ENCODE measurements at places on chromosomes 12 and 14.

GRCh38 chr12:108670066-108670631 is 36.5 kb upstream of the SELPLG start:
- no peak for DNase-seq

DNA sequence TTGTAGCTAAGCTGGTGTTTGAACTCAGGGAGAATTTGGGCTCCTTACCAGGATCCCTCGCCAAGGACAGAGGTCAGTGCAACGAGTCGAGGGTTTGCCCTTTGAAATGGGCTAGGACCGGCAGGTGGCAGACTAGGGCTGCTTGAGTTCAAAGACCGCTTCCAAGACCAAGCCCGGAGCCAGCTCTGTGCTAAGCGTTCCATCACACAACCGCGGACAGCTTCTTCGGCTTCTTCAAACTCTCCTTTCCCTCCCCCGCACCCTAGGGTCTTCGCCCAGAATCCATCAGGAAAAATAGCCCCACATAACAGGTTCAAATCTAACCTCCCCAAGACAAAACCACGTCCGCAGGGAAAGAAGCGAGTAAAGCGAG is 705 bp upstream of the FLVCR2 start:
- peak; percentile 81 for DNase-seq

DNA sequence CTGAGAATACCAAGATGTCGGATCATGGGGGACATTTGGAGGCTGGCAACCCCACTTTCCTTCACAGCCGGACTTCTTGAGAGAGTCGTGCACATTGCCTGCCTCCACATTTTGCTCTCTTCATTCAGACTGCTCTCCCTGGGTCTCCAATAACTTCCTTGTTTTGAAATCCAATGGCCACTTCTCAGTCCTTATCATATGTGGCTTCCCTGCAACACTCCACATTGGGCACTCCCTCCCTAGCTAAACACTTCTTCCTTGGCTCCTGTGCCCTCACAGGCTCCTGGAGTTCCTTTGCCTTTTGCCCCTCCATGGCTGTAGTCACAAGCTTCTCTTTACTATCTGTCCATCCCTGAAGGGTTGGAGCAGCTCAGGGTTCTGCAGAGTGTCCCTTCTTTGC is 30.1 kb downstream of the NPC2 start:
- no peak for DNase-seq

GRCh38 chr12:69972136-69972535 is 147.1 kb downstream of the MYRFL start:
- no peak for DNase-seq

DNA sequence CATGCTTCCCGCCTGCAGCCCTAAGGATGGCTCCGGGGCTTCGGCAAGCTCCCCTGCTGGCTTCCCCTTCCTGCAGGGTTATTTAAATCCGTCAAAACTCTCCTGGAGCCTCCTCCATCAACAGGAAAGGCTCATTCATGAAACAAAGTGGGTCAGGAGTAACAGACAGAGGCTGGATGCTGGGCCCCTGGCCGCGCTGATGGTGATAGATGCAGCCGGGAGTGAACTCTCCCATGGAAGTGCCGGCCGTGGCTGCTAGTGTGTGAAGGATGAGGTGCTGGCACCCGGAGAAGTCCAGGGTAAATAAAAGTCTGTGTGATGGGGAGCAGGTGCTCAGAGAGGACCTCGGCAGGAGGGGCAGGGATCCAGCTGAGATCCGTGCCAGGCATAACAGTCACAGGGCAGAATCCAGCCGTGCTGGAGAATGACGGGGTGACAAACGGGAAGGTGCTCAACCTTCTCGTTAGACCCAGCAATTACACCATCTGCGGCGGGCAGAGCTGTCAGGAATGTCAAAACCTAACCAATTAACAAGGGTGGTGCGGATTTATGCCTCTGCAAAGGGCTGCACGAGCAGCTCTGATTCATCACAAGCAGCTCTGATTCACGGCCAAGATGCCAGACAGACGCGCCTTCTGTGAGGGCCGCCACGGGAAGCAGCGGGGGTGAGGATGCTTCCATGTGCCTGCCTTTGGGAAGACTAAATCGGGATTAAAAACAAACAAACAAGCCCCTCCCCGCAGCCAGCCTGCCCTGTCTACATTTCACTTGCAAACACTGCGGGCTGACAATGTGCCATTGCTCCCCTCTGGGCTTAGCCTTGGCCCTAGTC is 55.6 kb downstream of the SYNE3 start:
- peak; percentile 87 for DNase-seq

DNA sequence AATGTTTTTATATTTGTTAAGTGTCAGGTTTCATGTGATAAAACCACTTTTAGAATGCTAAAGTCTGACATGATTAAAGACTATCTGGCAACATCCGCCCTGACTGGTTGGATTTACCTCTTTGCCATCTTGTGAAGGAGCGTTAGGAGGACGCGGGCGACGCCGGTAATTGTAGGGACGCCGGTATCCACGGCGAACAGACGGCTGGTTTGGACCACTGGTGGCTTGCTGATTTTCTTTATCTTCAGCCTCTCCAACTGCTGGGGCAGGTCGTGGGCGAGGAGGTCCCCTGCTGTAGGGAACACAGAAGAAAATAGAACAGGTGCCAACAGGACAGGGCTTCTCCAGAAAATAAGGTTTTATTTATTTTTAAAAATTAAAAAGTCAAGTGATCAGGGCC is 21.3 kb downstream of the YBX3 start:
- DNase-seq = no peak

DNA sequence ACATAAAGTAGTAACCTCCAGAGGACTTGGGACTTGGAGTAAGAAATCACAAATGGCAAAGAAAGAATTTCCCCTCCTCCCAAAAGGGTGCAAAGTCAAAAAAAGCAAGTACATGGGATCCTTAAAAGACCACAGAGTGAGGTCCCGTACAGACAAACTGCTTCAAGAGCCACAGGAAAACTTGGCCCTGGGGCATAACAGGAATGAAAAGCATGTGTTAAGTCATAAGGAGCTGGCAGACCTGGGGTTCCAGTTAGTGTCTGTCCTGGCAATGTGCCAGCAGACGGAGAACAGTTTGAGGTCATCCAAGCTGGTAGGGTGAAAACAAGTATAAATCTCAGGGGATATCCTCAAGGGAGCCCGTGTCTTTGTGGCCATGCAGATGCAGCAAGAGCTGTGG is 73.2 kb downstream of the HSD17B6 start:
- peak; percentile 92 for DNase-seq

- DNase-seq = peak; percentile 54
Observed at GRCh38 chr12:100375038-100375735, 18.3 kb downstream of the SLC17A8 start.

DNA sequence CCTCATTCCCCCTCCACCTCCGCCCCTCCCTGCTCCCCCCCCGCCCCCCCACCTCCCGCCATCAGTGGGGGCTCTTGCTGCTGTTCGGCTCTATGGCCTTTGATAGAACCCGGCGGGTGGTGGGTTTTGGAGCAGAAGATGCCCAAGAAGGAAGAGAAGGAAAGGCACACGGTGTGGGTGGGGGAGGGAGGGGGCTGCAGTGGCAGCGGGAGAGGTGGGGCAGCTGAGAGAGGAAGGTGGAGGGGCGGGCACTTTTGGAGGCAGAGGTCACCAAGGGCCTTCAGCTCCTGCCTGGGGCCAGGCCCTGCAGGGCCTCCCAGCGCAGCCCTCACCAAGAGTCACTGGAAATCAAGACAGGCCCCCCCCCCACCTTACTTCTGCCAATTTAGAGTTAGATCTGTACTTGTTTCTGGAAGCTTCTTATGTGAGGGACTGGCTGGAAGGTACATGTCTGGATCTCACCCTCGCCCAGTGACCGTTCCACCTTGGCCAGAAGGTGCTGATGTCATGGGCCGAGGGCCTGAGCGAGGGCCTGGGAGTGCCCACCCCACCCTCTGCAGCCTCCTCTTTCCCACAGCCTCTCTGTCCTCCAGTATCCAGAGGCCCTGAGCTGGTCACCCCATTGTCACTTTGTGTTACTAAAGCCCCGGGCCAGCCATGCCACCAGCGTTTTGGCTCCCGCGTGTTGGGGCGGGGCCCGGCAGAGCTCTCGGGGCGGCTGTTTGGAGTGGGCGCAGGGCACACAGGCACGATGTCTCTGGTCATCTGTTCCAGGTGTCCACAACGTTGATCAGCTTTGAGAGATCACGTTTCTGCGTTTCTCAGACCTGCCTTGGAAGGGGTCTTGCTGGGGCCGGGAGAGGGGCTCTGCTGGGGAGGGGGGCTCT is 153.9 kb downstream of the KIF26A start:
- DNase-seq = no peak

GRCh38 chr12:106541201-106541600 is 41.6 kb upstream of the RFX4 start:
- no peak for DNase-seq

DNA sequence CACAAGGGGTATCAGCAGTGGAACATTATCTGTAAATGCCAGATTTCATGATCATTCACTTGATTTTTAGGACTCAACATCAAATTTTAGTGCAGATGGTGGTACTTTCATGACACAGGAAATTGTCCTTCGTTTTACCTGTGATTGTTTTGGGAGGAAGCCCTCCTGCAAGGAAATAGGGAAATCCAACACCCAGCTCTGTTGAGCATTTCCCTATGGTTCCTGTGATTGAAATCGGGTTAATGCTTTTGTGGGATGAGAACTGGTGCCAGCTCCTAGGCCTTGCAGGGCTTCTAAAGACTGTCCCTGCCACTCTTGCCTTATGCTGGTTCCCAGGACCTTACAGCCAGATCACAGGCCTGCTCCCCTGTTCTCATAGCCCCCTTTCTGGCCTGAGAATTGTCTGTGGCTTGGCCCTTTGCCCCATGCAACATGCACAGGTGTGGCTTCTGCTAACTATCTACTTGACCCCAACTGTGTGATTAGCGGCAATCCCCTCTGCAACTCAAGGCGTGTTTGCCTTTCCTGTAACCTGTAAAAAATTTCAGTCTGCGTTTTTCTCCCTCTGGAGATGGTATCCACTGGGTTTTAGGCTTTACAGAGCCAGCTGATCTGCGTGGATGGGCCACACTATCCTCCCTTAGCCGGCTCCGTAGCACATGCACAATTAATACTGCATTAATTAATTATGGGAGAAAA is 112.5 kb downstream of the ETV6 start:
- DNase-seq = no peak

DNA sequence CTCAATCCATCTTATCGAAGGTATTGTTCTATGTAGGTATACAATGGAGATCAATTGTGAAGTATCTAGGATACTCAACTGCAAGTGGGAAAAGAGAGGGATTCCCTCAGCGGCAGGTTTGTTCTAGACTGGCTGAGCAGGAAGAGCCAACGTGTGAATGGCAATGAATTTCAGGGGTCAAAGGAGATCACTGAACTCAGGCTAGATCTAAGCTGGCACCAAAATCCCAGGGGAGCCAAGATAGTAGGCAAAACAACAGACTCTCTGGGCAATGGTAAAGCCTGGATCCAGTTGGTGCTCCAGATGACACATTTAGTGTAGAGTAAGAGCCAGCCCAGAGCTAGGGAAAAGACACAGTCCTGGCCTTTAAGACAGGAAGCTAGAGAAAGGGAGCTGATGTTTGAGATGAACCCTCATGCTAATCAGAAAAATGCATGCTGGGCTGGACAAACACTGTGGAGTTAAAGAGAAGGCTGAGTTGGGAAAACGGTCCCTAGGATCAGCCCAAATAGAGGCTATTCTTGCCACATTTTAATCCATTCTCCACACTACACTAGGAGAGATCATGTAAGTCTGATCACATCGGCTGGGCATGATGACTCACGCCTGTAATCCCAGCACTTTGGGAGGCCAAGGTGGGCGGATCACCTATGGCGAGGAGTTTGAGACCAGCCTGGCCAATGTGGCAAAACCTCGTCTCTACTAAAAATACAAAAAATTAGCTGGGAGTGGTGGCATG is 45.6 kb downstream of the EFCAB11 start:
- no peak for DNase-seq

- DNase-seq = no peak
Observed at GRCh38 chr14:61478971-61479473, 157.6 kb downstream of the PRKCH start.

- no peak for DNase-seq
Observed at GRCh38 chr12:10563002-10563401, 50.4 kb downstream of the MAGOHB start.

- no peak for DNase-seq
Observed at GRCh38 chr14:92199763-92200162, 78.0 kb downstream of the CPSF2 start.

- peak; percentile 37 for DNase-seq
Observed at GRCh38 chr14:92513966-92514843, 624 bp downstream of the RIN3 start.

DNA sequence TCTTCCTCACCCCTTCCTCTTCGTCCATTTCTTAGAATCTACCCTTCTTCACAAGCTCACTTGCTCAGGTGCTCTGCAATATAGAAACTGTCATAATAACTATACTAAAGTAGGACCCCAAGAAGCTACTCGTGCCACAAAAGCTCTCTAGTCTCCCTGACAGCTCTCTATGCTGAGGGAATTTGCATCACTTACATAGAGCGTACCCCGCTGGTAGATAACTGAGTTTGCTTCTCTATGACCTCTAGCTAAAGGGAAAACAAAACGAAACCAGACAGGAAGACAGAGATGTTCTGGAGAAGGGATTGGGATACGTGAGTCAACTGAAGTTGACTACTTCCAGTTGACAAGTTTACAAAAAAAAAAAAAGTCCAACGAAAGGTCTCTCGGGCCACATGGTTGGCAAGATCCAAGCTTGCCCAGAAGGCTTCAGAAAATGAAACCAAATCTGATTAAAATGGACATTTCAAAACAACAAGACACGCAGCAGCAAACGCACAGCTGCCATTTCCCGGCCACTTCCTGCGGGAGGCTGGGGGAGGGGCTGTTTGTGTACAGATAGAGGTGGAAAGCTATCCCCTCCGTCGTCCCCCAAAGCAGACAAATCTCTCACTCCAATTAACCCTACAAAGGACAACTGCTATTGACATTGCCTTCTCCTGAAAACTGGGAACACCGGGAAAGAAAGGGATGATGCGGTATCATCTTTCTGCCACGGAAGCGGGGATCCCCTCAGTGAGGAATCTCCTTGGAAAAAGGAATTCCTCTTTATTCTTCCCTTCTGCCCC is 1.3 kb downstream of the BAZ2A start:
- DNase-seq = peak; percentile 80

- DNase-seq = peak; percentile 57
Observed at GRCh38 chr12:66092559-66093269, 37.8 kb downstream of the LLPH start.

DNA sequence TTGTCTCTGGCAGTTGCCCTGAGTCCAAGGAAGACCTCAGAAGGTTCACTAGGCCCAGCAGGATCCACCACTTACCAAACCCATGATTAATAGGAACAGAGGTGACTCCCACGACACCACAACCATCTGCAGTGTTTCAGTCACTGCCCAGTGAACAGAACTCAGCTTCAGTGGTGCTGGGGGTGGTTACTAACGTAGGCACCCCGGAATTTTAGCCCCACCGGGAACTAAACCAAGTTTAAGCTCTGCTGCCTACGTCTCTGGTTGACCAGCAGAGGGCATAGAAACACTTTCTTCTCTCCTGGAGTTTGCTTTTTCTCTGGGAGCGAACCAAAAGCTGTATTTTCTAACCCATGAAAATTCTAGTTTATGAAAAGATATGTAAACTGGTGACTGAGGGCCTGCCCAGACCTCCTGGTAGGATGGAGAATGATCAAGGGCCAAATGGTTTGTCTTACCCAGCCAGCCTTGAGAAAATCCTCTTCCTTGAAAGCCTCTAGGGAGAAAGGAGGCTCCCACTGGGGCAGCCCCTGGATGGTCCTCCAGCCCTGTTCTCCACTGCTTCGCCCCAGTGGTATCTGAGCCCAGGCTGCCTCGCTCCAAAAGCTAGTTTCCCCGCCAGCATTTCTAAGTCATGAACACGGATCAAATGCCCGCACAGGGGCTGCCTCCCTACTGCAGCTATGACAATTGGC is 379.8 kb downstream of the DPF3 start:
- peak; percentile 65 for DNase-seq

GRCh38 chr14:33899723-33900341 is 51.0 kb downstream of the EGLN3 start:
- DNase-seq = no peak
